ENCODE measurements at places on chromosomes 7 and 10. TPM values are rescaled to one million over a fixed set of nuclear protein-coding genes. Genes with fewer than 3 reads are reported as not detected.

GRCh38 chr10:129601737-129602136 lies 134.7 kb downstream of the MGMT start:
- no peak for DNase-seq

- no peak for DNase-seq
Observed at GRCh38 chr7:21412957-21413356, 14.9 kb upstream of the SP4 start.

DNA sequence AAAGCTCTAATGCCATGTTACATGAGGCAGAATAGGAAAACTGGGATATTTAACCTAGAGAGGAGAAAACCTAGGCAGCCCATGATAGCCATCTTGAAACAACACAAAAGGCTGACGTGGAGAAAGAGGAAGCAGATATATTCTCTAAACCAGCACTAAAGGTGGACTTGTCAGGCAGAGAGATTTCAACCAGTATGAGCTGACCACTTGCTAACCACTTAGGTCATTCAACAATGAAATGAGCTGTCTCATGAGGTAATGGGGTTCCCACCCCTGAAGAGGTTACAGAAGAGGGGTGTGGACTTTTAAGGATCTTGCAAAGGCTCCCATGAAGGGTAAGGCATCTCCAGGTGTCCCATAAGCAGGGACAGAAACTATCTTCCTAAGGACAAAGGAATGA lies 26.8 kb upstream of the EGR2 start:
- DNase-seq: no peak

DNA sequence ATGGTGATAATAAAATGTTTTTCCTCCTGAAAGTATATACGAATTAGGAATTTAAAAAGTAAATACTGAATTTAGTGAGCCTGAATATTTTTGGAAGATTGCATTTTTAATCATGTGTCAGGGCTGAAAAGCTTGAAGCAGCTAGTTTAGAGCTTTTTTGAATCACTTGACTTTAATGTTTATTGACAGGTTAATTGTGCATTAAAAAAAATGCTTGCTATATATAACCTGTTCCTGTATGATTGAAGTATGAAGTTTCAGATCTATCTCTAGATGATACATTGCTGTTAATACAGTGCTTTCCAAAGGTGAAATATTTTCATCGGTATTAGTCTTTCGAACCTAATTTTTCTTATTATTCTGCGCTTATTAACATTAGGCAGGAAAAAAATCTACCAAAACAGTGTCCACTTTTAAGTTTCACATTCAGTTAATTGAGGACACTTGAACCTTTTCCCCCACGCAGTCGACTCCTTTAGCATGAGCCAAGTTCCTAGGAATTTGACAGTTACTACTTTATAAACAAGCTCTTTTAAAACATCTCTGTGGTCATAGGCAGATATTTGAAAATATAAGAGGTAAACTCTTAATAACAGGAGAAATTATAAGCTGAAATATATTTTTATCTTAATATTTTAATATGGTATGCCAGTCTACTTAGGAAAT lies 187.1 kb downstream of the MLLT10 start:
- DNase-seq: no peak

- no peak for DNase-seq
Observed at GRCh38 chr7:44066494-44067063, 1.2 kb upstream of the PGAM2 start.

DNA sequence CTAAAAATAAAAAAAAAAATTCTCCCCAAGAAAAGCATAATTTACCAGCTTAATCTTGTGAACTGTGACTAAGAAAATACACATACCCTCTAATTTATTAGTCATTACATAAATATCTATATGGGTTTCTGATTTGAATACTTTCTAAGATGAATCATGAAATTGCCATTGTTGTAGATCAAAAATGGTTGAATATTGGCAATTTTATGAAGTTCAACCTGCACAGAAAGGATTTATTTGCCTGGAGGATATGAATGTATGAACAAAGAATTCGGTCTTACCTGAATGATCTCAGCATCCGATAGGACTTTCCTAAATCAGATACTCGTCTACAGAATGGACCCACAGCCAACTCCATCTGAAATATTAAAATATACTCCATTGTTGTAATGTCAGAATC lies 61.5 kb downstream of the HBP1 start:
- DNase-seq: no peak

DNA sequence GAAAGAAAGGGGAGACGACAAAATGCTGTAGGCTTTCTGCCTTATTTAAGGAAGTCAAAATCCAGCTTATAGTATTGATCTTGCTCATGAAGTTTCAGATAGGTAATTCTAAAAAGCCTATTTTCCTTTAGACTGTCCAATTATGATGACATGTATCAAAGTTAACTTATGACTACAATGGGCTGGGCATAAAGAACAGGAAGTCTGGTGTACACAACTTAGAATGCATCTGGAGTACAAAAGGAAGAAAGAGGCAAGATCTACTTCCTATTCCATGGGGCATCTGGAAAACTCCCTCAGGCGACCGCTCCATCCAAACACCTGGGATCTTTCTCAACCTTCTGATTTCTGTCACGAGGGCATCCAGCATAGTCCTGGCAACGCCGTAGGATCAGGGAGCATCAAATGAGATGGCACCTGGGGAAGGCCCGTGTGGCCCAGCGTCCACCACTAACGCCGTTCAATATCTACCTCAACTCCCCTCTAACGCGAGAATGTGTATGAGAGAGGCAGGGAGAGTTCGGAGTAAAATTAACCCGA lies 512 bp downstream of the FAM24B start:
- no peak for DNase-seq

DNA sequence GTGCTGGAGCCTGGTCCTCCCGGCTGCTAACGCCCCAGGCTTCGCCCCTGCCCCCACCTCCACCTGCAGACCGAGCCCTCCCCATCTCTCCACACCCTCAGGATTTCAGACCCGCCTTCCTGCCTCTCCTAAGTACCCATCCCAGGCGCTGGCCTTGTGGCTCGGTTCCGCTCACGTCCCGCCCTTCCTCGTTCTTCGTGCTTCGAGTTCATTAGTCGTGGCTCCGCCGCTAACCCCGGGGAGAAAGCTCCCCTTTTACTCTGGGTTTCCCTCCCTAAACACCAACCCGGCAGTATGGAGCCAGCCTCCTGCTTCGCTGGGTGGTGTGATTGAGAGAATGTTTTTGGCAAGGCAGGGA lies 11.2 kb downstream of the EMX2 start:
- DNase-seq: no peak

DNA sequence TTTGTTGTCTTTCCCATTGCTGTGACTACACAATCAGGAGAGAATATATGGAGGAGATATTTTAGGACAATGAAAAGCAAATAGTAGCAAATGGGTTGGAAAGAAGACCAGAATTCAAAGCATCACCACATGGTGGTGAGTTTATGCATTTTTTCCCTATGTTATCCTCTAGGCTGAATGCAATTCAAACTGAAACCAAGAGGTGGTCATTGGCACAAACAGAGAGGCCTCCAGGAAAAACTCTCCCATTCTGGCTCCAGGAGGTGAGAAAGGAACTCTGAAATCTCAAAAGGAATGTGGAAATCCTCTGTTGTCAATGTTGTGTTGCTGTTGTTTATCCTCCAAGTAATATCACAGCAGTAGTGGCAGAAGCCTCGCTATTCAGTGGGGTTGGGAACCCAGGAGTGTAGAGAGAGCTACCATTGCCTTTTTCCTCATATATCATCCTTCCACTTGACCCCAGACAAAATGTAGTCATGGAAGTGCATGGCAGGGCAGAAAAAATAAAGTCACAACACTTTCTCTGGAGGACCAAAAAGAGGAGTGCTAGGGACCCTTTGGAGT lies 819.1 kb downstream of the GRID1 start:
- DNase-seq: no peak

DNA sequence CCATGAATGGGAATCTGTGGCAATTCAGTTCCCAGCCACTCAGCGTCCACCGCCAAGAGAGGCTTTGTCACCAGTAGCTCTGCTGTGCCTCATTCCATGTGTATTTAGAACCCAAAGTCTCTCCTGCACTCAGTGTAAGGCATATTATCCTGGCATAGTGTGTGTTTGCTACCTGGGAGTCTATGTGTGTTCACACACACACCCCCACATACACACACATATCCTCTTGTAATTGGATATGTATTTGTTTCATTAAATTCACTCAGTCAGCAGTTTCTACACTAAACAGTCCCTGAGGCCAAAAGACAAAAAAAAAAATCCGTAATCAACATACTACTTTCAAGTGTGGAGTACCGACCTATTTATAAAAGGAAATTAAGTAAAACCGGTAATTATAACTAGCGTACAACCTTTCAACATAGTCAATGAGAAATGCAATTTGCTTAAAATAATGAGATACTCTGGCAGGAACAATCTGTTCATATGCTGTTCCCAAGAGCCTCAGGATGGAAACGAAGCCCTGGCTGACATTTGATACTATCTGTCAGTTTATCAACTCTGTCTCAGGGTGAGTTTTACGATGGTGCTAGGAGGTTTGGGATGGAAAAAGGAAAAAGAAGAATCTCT lies 425.8 kb upstream of the CELF2 start:
- DNase-seq: no peak

- DNase-seq: no peak
Observed at GRCh38 chr7:42197451-42197850, 39.6 kb downstream of the GLI3 start.

- peak; percentile 27 for DNase-seq
Observed at GRCh38 chr10:87659571-87660483, at the start of gene PAPSS2. Gene PAPSS2, plus strand, starts transcription at chr10:87659878. Its CDS starts 104 bp downstream, at chr10:87659982.

- DNase-seq: peak; percentile 32
Observed at GRCh38 chr7:43954524-43955228, 28.4 kb downstream of the UBE2D4 start.

DNA sequence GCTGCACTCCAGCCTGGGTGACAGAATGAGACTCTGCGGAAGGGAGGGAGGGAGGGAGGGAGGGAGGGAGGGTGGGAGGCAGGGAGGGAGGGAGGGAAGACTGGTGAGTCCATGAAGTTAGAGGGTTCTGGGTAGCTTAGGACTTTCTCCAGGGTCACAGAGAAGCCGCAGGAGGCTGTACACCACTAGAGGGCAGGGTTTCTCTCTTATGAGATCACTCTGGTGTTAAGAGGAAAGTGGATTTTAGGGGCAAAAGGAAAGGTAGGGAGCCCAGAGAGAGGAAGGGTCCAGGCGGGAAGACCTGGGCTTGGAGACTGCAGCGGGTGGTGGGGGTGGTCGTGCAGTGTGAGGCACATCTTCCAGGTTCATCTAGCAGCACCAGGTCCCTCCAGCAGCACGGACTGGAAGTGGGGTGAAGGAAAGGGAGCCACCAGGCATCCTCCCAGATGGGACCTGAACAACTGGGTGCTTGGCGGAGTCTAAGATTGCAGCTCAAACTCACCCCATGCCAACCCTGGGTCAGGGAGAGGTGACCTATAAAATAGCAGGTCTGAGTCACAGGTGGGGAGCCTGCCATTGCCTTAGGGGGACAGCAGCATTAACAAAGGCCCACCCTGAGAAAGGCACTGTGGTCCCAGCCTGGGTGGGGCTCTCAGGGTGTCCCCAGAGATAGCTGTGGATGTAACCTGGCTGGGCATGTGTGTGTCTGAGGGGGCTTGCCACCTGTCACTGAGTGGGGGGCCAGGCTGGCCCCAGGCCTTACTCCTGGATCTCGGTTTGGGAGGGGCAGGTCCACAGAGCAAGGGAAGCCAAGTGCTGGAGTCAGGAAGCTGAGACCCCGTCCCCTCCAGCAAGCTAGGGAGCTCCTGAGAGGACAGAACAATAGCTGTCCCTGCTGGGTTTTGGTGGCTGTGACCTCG lies 48.5 kb upstream of the SLC29A3 start:
- DNase-seq: peak; percentile 72

DNA sequence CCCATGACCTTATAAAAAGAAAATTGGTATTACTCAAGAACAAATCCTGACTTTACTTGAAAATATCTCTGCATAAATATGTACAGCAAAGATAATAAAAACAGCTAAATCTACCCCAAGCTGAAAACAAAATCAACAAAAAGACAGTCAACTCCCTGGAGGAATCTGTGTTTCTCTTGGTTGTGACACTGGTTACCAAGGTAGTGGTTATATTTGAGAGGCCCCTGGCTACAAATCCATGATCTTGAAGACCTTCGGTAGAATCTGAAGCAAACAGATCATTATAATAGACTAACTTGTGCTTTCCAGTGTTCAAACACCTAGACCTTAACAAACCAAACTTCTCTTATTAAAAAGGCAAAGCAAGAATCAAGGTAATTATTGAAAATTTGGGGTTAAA lies 123.9 kb upstream of the SGCE start:
- no peak for DNase-seq

DNA sequence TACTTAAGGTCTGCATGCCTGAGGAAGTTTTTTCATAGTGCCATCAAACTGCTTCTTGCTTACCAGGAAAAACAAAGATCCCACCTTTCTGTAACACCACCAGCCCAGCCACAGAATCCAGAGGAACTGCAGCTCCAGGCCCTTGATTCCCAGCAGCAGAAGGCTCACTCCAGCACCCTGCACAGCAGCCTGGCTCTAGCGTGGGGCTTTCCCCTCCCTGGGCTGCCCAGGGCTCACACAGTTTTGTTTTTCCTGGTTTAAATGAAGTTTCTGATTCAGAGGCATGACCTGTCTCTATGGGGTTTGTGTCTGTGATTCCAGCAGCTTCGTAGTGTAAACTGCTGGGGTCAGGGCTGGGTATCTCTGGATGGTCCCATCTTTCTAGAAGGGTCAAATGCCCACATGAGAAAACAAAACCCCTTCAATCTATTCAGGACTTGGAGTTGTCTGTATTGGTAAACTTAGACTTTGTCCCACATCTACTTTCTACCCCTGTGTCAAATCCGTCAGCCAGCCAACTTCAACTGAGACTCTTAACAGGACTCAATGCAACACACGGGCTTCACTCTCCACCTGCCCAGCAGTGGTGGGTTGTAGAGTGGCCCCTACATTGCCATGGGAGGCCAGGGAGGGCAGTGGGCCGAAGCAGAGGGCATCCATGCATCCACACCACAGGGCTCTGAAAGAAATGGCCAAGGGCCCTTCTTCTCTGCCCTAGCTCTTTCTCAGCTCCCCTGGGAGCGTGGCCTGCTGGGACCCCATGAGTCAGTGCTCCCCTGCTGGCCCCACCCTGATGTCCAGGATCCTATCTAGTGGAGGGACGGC lies 73.6 kb downstream of the ATXN7L1 start:
- no peak for DNase-seq

- no peak for DNase-seq
Observed at GRCh38 chr10:18233775-18234174, 93.6 kb downstream of the CACNB2 start.

AKR1C4 gene
- total RNA-seq: not detected

GPR15LG gene
- total RNA-seq: not detected

FIS1 gene
- 91.2 TPM for total RNA-seq

RASA4B gene
- total RNA-seq: 1.5 TPM

POP7 gene
- 67.9 TPM for total RNA-seq

HOXA9 gene
- total RNA-seq: 0.30 TPM

PIK3CG gene
- not detected for total RNA-seq

Measured in SJCRH30 (cell line).